ENCODE measurements at places on chromosomes 3 and 15.

GRCh38 chr15:101641894-101642293, 10.3 kb downstream of the TM2D3 start:
- DNase-seq, result no peak

DNA sequence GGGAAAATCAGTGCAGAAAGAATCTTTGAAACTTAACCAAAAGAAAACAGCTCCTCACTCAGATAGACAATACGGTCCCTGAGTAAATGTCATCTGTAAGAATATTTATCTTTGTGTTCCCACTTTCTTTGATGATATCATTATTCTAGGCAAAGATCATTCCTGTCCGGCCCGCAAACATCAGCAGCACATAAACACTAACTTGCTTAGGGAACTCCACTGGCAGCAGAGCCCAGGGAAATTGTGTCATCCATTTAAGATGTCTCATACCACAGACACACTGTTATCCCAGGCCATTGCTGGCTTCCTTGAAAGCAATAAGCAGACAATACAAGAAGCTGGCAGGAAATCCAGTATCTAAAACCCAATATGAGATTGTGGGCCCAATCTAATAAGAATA, 20.1 kb upstream of the CD96 start:
- DNase-seq, result no peak

GRCh38 chr3:193875601-193876321, 260.2 kb upstream of the HES1 start:
- no peak for DNase-seq

DNA sequence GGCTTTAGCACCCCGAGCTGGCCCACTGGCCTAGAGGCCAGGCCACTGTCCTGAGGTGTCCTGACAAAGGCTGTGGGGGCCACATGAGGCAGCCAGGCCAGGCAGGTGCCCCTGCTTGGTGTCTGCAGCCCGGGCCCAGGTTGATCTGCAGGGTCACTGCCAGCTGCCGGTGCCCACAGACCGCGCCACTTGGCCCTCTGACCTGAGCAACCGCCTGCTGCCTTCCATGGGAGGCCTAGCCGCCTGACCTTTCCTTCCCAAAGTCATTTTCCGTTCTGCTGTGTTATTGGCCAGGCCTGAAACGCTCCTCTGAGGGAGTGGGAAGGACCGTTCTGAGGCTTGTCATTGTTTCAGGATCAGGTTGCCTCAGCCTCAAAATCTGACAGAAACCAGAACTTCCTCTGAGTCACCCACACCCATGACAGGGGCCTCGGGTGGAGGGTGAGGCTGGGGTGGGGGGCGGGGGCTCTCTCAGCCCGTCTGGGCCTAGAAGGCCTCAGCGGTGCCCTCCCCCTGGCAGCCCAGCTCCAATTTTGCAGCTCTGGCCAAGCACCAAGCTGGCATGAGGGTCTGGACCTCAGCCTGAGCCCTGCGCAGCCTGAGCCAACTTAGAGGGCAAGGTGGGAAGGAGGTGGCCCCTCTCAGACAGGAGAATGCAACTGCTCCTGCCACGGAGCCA, 140.7 kb upstream of the MEF2A start:
- peak; percentile 90 for DNase-seq

GRCh38 chr15:58551084-58551763, 119.4 kb downstream of the LIPC start:
- DNase-seq, result no peak

DNA sequence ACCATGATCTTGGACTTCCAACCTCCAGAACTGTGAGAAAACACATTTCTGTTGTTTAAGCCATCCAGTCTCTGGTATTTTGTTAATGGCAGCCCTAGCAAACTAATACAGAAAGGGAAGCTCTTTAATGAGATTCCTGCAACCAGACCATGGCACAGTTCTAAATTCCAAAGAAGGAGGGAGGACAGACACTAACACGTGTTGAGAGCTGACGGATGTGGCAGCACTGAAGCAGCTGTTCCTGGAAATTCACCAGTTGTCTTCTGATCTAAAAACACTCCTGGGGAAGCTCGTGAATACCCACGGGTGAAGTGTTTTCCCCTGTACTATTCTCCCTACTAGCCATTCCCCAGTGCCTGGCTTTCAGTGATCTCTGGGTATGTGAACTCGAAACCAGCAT, 56.7 kb downstream of the RPL22L1 start:
- DNase-seq, result no peak

DNA sequence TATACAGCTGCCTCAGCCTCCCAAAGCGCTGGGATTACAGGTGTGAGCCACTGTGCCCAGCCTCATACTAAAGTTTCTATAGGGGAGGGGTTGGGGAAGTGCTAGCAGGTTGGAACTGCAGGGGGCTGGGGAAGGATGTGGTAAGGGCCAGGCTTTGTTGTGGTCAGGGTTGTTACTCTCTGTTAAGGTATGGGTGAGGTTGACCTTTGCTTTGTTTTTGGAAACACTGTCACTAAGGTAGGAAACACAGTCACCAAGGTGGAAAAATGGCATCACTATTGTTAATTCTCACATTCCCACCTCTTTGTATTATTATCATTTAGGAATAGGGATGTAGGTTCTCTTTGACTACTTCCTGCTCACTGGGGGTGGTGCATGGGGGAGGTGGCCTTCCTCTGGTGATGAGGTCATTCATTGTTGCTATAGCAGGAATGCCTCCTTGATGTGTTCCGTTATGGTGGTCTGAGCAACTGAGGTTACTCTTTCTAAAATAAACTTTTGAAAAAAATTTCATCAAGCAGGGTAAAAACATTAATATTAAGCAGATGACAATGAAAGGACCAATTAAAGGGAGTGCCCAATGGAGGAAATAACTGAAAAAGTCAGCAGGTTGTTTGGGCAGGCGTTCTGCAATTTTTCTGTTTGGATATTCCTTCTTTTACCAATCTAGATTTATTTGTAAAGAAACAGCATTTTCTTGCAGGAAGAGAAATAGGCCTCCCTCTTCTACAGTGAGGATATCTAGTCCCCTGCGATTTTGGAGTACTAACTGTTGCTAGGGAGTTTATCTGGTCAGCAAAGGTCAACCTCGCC, 150.5 kb downstream of the WDR76 start:
- DNase-seq, result no peak

DNA sequence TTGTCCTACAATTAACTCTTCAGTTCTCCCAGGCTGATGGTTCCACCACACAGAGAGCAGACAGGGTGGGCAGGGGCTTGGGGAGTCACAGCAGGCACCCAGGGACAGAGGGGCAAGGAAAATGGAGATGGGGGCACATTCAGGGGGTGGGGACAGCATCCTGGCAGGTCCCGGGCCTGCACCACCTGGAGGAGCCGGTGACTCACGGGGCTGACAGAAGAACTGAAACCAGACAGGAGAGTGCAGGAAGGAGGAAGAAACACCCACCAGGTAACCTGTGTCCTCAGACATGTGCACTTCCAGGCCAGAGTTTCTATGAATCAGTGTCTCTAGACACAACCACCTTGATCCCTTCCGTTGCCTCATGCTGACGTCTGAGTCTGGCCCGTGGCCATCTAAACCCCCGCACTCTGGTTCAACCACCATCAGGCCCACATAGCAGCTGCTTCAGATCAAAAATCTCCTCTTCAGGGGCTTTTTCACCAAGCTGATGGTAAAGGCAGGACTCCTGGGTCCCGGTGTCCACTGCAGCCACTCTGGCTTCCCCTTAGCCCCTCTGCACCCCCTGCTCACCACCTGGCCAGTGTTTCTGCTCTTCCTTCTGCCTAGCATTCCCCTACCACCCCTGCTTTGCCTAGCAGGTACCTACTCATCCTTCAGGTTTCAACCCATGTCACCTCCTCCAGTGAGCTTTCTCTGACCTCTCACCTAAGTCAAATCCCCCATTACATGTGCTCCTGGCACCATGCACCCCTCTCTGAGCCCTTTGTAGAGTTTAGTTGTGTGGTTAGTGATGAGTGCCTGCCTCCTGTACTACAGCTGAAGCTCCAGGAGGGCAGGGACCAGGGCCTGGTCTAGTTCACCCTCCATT, 16.5 kb upstream of the CYP11A1 start:
- DNase-seq, result no peak

DNA sequence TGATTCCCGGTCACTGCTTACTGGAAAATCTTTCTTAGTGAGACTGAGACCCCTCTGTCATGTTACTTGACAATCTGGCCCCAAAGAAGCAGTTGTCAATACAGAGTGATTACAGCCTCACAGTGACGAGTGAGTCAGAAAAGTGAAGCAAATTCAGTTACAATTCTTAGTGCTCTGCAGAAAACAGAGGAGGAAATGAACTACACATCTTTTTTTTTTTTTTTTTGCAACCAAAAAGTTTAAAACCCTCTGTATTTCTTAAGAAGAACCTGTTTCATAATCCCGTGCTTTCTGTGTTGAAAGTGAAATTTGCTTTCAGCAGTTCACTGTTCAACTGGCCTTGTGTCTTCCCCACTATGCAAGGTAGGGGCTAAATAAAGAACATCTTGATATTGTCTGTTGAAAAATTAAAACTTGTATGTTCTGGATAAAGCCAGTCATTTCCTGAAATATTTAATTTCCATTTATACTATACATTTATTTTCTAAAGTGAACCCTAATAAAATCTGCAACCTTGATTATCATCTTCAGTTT, 1.9 kb downstream of the AQP9 start:
- no peak for DNase-seq

DNA sequence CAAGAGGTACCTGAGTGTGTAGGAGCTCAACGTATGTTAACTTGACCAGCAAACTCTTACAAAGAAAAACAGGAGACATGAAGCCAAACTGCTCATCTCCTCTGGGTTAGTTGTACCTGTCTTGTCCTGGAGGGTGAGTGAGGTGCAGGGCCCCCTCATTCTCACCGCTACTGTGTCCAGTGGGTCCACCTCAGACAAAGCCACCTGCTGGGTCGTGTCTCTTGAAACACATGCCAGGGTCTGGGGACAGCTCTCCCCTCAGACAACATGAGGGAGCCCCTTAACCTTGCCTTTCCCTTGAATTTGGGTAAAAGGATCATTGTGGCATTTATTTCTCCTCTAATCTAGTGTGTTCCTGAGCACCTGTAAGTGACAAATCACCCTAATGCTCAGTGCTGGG, 185.6 kb downstream of the TLE3 start:
- DNase-seq, result no peak

- DNase-seq, result peak; percentile 41
Measured at GRCh38 chr3:42129014-42129953, 38.1 kb downstream of the TRAK1 start.

GRCh38 chr15:52011711-52012144, 7.3 kb upstream of the MAPK6 start:
- DNase-seq, result no peak

GRCh38 chr3:17964108-17964507, 221.7 kb upstream of the TBC1D5 start:
- DNase-seq, result no peak

DNA sequence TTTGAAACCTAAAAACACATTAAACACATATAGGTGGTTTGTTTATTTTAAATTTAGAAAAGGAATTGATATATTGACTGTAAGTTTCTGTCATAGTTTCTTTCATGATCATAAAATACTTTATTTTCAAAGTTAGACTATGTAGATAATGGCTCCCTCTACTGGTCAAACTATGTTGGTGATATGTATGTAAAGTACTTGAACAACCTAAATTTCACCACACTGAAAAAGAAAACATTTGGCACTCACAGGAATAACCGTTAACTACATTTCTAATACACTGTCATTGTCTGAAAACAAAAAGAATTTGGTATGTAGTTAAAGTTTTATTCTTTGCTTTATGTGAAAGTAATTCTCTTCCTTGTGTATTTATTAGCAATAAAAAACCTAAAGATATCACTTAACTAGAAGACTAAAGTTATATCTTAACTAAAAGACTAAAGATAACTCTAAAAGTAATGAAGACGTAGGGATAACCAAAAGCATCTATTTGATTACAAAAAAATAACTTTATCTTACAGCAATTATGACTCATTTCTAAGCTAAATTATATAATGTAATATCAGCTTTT, 427.5 kb downstream of the VGLL3 start:
- DNase-seq, result no peak

DNA sequence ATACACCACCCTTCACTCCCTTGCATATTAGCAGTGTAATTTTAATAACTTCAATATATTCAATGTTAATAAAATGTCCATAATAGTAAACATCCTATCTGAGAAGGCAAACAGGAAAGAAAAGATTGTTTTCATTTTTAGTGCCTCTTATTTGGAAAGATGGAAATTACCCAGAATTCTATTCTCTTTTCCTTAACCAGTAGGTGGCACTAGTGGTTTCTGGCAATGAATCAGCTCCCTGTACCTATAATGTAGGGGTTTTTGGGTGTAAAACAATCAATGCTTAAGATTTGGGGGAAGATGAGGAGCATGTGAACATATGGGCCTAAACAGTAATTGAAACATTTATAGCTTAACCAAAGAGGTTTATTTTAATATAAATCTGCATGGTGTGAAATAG, 5.7 kb upstream of the SEMA6D start:
- DNase-seq, result no peak

DNA sequence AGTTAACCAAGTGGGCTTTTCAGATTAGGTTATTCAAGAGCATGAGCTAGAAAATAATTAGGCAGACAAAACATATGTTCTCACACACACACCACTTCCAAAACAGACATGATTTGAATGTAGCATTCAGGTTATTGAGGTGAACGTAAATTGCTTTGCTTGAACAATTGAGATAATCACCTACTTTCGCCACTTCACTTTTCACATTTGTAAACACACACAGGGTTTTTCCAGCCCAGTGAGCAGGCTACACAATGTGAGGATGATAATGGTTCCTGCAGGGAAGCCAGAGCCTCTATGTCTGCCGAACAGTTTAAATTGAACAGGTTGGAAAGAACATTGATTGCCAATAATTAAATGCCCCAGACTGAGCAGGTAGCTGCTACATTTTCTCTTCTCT, 560.8 kb downstream of the OCA2 start:
- DNase-seq, result no peak

DNA sequence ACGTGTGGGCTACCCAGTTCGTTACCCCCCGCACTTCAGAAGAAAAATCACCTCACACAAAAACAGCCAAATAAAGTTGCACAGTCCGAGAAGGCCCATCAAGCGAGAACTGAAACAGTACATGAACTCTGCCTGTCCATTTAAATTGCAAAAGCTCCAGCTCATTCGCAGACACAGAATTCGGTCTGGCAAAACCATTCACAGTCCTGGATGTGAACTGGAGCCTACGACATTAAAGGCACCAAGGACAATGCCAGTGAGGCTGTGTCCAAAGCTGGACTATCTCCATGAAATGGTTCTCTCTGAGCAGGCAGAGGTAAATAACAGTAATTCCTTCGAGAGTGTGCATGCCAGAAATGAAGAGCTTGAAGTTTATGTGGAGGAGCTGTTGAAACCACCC, 261.3 kb upstream of the ICE2 start:
- no peak for DNase-seq

- peak; percentile 11 for DNase-seq
Measured at GRCh38 chr15:52234596-52235541, 43.7 kb upstream of the GNB5 start.

GRCh38 chr3:111315930-111316587, 225.9 kb upstream of the CD96 start:
- no peak for DNase-seq

- no peak for DNase-seq
Measured at GRCh38 chr15:67685008-67685599, 140.2 kb upstream of the SKOR1 start.

- no peak for DNase-seq
Measured at GRCh38 chr3:135740211-135740610, 225.3 kb upstream of the PPP2R3A start.

Data from mesenteric fat pad (tissue), 1 donor.